Lower leg skin (tissue), 4 donors: ENCODE measurements at places on chromosomes 5 and 9.

- no peak for DNase-seq
Observed at GRCh38 chr5:66306105-66306843, 162.2 kb downstream of the SREK1 start.

GRCh38 chr9:34773306-34773910 lies 63.5 kb upstream of the CCL21 start:
- no peak for DNase-seq

GRCh38 chr5:78509884-78510769 lies 138.4 kb downstream of the LHFPL2 start:
- peak; percentile 89 for DNase-seq

- DNase-seq = no peak
Observed at GRCh38 chr9:91150273-91150997, 211.3 kb downstream of the AUH start.

DNA sequence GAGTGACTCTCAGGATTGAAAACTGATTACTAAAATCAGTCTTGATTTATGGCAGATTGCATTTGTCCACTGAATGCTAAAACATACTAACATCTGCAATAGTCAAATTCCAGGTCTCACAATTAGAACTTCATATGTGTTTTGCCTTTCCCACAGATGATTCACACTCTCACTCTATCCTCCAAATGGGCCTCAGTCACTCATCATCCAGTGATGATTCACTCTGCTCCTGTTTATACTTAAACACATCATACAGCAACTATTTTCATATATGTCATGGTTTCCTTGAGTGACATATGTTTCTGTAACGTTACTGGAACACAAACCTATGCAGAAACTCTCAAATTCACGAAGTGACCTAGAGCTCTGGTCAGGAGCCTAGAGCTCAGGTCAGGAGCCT lies 512.9 kb downstream of the HINT1 start:
- no peak for DNase-seq
